ENCODE measurements at places on chromosomes 5 and 9.

DNA sequence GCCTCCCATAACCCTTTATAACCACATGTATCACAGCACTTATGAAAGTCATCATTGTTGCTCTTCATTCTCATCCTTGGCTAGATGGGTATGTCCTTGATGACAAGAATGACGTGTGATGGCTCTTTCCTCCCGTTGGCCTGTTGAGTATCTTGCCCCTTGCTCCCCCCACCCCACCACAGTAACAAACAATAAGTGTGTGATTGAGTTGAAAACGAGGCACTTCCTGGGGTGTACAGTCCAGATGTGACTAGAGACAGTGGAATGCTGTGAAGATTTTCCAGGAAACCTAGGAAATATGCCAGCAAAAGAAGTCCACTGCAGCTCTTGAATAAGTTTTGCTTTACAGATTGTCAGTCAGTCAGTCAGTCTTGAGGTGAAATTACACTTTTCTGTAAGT is 262.5 kb downstream of the ELAVL2 start:
- DNase-seq = peak; percentile 6

- DNase-seq = no peak
Observed at GRCh38 chr5:72842816-72843215, 26.4 kb downstream of the TNPO1 start.

DNA sequence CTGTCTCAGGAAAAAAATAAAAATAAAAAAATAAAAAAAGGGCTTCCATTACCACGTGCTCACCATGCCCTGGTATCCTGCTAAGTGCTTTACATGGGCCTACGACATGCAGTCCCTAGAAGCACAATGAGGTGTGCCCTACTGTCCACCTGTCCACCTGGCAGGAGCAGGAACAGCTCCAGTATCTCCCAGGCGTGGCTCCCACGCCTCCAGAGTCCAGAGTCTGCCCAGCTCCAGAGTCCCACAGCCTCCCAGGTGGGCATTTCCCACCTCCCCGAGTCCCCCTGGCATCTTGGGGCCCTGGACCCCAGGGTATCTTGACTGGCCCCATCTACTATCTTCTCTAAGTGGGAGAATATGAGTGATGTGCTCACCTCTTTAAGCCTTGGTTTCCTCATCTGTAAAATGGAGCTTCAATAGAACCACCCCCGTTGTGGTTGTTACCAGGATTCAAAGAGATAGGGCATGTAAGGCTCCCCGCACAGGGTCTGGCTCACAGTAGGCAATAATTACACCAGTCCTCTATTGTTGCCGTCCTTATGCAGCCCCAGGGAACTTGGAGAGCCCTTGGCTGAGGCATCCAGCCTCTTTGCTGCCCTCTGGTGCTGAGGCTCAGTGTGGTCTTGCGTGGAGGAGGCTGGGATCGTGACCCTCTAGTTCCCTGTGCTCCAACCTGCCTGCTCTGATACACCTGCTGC is 8.9 kb downstream of the CXCL14 start:
- peak; percentile 32 for DNase-seq

GRCh38 chr5:140295414-140295813 is 7.5 kb downstream of the PFDN1 start:
- DNase-seq = peak; percentile 97

- peak; percentile 68 for DNase-seq
Observed at GRCh38 chr9:15416880-15417279, 5.8 kb upstream of the SNAPC3 start.

DNA sequence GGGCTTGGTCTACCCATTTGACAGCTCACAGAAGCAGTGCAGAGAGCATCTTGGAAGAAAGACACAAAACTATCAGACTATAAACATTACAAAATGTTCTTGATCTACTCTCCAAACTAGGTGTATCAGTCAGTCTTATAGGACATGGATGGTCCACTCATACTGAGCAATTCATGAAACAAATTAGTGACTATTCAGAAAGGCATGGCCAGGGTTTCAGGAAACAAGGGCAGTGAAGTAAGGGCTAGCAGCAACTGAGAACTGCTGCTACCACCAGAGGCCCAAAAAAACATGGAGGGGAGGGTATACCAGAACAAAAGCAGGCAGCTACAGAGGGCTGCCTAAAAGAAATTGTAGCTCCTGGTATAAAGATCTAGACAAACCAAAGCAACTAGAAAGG is 287.0 kb downstream of the PIK3R1 start:
- no peak for DNase-seq

All from adipocyte (in vitro differentiated cells).